ENCODE measurements at places on chromosomes 6 and 20. TPM values are rescaled to one million over a fixed set of nuclear protein-coding genes. Genes with fewer than 3 reads are reported as not detected.
A peak's percentile ranks its signal among the peaks of the same experiment; 100 is the strongest.

The RNF144B gene
- 0.79 TPM for total RNA-seq

GRCh38 chr20:3740615-3741301 lies 8.3 kb downstream of the HSPA12B start:
- DNase-seq, result no peak

DNA sequence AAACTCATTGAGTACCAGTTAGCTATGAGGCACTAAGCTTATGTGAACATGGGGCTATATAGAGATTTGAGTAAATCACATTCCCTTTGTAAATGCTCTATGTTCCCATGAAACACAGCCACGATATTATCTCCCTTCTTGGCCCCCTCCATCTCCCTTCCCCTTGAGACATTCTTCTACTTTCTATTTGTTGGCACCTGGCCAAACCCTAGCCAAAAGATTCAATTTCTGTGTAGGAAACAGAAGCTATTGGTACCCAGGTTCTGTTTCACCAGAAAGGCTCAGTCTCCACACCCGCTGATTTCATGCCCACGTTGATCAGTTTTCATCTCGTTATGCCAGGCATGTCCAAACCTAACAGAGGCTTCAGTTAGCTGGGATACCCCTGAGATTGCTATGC lies 145.5 kb upstream of the LAMP5 start:
- no peak for DNase-seq

The HLA-DQA2 gene
- total RNA-seq, result not detected

GRCh38 chr6:113350461-113350860 lies 506.7 kb upstream of the MARCKS start:
- DNase-seq, result no peak

- peak; percentile 34 for DNase-seq
Observed at GRCh38 chr6:10478187-10479040, 42.7 kb upstream of the GCNT2 start.

The MGME1 gene
- 19.2 TPM for total RNA-seq

DNA sequence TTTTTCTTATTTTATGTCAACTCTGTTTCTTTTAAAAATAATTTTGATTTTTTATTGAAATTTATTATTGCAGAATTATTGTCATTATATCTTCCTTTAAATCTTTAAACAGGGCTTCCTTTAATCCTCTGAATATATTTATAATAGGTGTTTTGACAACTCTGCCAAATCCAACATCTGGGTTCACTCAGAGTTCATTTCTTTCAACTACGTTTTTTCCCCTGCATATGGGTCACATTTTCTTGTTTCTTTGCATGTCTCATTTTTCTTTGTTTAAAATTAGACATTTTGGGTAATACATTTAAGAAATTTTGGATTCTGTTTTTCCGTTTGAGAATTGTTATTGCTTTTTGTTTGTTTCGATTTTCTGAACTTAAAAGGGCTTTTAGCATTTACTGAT lies 655.1 kb upstream of the CITED2 start:
- DNase-seq, result no peak

The TAAR8 gene
- total RNA-seq, result not detected

GRCh38 chr6:132412656-132413498 lies 11.6 kb upstream of the MOXD1 start:
- DNase-seq, result peak; percentile 29

DNA sequence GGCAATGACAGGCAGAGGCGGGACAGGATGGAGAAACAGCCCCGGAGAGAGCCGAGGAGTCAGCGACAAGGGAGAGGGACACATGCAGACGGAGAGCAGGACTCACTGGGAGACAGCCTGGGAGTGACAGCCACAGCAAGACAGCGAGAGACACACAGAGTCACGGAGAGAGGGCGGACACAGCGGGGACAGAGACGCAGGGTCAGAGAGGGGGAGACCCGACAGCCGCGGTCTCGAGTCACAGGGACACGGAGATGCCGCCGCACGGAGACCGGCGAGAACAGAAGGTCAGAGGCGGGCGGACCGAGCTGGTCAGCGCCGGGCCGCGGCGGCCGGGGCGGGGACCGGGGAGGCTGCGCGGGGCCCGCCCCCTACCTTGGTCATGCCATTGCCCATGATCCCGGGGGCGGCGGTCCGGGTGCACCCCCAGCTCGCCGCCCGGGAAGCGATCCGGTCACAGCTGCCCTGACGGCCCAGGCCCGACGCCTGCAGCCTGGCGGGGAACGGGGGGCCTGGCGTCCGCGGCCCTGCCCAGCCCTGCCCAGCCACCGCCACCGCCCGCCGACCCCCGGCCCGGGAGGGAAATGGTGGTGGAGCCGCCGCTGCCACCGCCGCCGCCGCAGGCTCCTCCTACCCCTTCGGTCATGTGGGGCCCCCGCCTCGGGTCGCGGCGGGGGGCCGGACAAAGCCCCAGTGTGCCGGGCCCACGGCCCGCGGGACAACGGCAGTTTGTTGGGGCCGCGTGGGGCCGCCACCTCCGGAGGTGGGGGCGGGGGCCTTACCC lies at the start of the genes DUSP15 and TTLL9:
DUSP15 (minus strand) TSS at position 586 of the 784 bp plus-strand sequence; CDS start at position 396, 190 bp downstream.
TTLL9 (plus strand) TSS at position 693 of the 784 bp plus-strand sequence. CDS start 493 bp downstream, outside the sequence.
- no peak for DNase-seq

The SCGN gene
- total RNA-seq, result not detected

The GHRH gene
- not detected for total RNA-seq

The C6orf52 gene
- not detected for total RNA-seq

The SLC22A7 gene
- total RNA-seq, result not detected

- no peak for DNase-seq
Observed at GRCh38 chr6:88760091-88760490, 203.3 kb downstream of the RNGTT start.

DNA sequence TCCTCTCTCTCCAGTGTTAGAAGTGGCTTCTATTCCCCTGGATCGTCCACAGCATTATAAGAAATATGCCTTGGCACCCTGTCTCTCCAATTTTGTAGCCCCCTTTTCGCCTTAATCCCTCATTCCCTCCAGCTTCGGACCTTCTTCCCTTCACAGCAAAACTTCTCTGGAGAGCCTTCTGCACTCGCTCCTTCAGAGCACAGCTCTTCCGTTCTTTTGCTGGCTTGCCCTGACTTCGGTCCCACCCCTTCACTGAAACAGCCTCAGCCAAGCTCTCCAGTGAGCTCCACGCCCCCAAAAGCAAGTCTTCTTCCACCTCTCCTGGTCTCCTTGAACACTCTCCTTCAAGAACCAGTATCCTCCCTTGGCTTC lies 134.7 kb upstream of the RNF24 start:
- DNase-seq, result peak; percentile 30

The LGSN gene
- total RNA-seq, result not detected

DNA sequence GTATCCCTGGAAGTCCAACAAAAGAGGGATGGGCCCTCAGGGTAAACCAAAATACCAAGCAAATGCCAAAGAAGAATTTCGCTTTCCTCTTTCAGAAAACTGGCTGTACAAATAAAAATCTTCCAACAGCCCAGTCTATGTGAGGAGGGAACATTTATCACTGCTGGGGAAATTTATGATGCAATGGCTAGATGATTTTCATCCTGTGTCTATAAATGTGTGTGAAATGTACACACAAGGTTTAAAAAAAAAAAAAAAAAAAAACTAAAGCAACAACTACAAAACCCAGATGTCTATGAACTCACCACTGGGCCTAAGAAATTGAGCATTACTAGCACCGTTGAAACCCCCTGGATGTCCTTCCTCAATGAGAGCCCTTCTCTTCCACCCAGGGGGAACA lies 68.7 kb upstream of the SLC4A11 start:
- no peak for DNase-seq

GRCh38 chr6:96876886-96877545 lies 20.7 kb downstream of the NDUFAF4 start:
- no peak for DNase-seq

- DNase-seq, result peak; percentile 5
Observed at GRCh38 chr20:40279390-40279789, 409.6 kb downstream of the MAFB start.

DNA sequence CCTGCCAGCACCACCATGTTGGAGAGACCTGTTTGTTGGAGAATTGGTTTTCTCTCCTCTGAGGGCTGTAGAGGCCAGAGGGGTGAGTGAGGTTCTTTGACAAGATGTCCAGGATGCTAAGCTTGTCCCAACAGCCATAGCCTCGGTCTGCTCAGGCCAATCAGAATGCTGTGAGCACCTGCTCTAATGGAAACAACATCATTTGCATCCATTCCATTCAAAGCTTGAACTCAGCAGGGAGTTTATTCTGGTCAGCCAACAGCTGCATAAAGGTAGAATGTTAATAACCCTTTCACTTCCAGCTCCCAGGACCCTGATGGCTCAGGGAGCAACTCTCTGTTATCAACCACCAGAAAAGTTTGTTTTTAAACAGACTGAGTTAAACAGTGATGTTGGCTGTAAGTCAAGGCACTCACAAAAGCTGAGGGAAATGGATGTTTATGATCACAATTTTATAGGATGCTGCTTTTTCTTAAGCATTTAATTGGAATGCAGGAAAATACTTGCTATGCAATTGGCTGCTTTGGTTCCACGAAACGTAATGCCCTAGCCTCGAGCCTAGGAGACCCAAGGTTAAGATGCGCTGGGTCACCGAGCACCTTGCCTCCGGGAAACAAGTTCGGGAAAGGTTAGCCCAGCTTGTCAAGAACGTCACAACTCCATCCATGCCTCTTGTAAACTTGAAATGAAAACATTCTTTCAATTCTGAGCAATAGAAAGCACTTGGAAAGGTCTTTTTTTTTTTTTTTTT lies 155.2 kb downstream of the NFATC2 start:
- DNase-seq, result no peak

DNA sequence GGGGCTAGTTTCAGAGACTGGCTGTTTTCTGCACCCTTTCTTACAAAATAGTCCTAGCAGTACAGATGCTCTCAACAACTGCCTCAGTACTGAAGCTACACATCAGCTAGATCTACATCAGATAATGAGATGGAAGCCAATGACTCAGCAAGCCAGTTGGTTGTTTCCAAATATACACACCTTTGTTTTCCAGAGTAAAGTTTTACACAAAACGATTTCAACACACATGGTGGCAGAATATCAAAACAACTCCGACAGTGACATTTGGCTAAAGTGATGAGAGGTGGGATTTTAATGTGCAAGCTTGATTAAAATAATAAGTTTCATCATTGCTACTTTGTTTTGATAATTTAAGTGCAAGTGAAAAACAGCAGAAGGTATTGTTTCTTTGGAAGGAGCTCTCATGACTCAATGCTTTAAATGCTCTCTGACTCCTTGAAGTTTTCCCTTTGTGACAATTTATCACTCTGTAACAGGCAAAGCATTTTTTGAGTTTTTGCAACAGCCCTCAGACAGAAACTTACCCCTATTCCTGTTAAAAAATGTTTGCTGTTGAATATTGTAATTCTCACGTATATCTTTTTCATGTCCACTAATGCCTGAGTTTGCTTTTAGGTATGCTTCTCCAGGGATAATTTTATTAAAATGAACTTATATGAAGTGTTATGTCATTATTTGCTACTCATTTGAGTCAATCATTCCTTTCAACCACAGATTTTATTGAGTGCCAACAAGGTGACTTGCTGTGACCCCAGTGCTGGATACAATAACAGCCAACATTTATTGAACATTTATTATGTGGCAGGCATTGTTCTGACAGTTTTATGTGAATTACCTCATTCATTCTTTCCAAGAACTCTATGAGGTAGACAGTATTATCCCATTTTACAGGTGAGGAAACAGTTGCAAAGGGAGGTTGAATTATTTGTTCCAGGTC lies 882.0 kb downstream of the TFAP2A start:
- DNase-seq, result peak; percentile 53

GRCh38 chr6:53361549-53362031 lies 12.8 kb upstream of the ELOVL5 start:
- peak; percentile 54 for DNase-seq

The C6orf15 gene
- total RNA-seq, result not detected

- peak; percentile 36 for DNase-seq
Observed at GRCh38 chr20:4100679-4101078, 85.3 kb upstream of the RNF24 start.

DNA sequence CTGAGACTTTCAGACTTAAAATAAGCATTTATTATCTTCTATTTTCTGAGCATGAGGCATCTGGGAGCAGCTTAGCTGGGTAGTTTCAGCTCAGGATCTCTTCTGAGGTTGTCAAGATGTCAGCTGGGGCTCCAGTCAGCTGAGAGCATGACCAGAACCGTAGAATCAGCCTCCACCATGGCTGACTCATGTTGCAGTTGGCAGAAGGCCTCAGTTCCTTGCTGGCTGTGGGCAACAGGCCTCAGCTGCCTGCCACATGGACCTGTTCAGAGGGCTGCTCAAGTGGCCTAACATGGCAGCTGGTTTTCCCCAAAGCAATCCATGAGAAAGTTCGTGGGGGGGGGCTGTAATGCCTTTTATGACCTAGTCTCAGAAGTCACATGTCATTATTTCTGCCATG lies 142.3 kb downstream of the LY86 start:
- peak; percentile 86 for DNase-seq

DNA sequence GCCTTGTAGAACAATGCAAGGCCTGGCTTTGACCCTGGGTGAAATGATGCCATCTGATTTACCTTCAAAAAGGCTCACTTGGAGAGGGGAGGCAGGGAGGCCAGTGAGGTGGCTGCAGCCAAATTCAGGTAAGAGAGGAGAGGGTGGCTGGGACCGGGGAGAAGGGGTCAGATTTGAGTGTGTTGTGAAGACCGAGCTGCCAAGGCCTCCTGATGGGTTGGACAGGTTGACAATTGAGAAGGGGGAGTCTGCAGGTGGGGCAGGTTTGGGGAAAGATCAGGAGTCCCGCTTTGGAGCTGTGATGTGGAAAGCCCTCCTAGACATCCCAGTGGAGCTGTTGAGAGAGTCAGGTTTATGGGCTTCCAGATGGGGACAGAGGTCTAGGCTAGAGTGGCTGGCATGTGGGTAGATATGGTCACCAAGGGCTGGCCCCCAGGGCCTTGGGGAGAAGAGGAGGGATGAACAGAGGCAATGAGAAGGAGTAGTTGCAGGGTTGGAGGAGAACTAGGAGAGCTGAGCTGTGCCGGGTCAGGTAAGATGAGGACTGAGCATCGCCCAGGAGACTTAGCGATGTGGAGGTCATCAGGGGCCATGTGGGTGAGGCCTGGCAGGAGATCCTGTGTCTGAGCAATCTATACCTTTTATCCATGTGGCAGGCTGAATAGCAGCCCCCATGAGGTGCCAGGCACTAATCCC lies 70.5 kb upstream of the TOX2 start:
- DNase-seq, result no peak

- no peak for DNase-seq
Observed at GRCh38 chr6:100538086-100538485, 73.4 kb upstream of the SIM1 start.

- DNase-seq, result no peak
Observed at GRCh38 chr6:30570740-30571074, 535 bp upstream of the ABCF1 start.

GRCh38 chr6:168181876-168182275 lies 102.9 kb upstream of the FRMD1 start:
- no peak for DNase-seq

DNA sequence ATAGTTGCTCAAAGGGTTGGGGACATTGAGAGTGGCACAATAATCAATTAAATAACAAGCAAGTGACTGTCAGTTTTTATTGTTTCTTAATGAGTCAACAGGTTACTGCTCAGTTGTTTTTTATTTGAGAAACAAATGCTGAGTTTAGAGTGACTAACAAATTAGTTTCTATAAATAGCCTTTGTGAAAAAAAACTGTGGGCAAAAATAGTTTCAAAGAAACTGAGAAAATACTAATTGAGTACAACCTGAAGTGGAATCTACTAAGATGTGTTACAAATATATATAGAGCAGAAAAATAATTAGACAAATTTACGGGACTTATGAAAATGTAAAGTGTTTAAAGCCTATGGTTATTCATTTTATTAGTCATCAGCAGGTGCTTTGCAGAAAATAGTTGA lies 22.3 kb downstream of the BEND6 start:
- DNase-seq, result no peak

- DNase-seq, result no peak
Observed at GRCh38 chr20:58233881-58234528, 5.6 kb upstream of the ANKRD60 start.

- no peak for DNase-seq
Observed at GRCh38 chr6:118212451-118213173, 305.5 kb downstream of the SLC35F1 start.

GRCh38 chr20:21450572-21450971 lies 53.2 kb upstream of the NKX2-4 start:
- DNase-seq, result peak; percentile 4

The MANEA gene
- total RNA-seq, result 8.6 TPM
